CD8-positive, alpha-beta memory T cell (primary cell): ENCODE measurements at places on chromosomes 4 and X. TPM values are rescaled to one million over a fixed set of nuclear protein-coding genes. Genes with fewer than 3 reads are reported as not detected.

HSD17B13 gene
- polyA plus RNA-seq, result not detected

DNA sequence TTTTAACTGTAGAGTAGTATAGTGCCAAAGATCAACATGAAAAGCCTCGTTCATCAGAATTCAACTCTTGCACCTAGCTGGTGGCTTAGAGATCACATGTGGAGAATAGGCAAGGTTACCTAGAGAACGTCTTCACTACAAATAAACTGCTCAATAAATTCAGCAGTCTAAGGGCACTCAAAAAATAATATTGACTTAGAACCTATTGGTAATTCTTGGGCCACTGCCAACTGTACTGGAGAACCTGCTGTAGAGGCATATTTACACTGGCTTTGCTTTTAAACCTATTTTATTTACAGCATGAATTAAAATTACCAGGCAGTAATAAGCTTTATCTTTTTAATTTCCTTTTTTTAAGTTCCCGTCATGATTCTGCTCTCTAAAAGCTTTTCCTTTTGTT is 343.7 kb downstream of the PDHA2 start:
- no peaks in the 10 kb centered on the region for H3K36me3 ChIP-seq
- no peaks in the 10 kb centered on the region for H3K4me1 ChIP-seq
- no peak overlapping the region for H3K4me3 ChIP-seq
- no peak overlapping the region for H3K27ac ChIP-seq
- no peaks in the 10 kb centered on the region for H3K27me3 ChIP-seq

UGT2B7 gene
- polyA plus RNA-seq, result not detected

CT45A3 gene
- not detected for polyA plus RNA-seq
